HS-27A (cell line): ENCODE measurements at places on chromosomes 6 and 20.

GRCh38 chr6:108944707-108945680, 96.8 kb downstream of the ARMC2 start:
- DNase-seq: no peak

- no peak for DNase-seq
Measured at GRCh38 chr6:139888681-139889122, 514.3 kb upstream of the CITED2 start.

DNA sequence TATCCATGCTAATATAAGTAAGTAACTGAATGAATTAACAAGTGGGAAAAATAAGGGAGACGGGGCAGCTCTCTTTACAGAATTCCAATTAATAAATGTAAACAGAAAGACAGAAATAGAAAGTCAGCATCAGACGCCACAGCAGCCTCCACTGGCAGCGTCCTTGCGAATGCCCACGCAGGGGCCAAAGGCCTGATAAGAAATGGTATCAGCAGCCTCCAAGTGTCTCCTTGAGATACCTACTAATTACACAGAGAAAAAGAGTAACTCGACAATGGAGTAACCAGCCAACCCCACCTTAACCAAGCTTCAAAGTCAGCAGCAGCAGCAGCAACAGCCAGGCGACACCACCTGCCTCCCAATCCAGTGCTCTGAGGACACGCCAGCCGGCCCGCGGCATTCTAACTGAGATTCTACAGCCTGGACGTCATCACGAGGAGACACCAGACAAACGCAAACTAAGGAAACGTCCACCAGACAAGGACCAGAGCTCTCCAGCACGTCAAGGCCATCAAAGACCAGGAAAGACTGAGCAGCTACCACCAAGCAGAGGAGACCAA, 78.8 kb downstream of the TAF4 start:
- DNase-seq: no peak

DNA sequence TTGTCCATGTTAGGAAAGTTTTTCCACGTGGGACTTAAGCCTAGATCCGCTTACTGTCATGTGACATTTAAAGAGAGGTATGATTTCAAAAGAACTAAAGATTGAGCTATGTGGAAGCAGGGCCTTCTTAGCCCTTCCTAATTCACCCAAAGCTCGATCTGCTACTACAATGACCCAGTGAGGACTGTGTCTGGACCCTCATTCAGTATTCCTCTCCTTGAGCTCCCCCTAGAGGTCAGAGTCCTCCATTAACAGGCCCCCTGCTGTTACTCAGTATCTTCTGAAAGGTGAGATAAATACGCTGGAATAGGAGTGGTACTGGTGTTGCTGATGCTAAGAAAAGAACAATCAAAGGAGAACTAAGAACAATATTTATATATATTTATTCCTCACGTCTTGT, 414.0 kb downstream of the GJA1 start:
- peak; percentile 79 for DNase-seq

- DNase-seq: no peak
Measured at GRCh38 chr6:170456886-170457698, 96.0 kb downstream of the PSMB1 start.

DNA sequence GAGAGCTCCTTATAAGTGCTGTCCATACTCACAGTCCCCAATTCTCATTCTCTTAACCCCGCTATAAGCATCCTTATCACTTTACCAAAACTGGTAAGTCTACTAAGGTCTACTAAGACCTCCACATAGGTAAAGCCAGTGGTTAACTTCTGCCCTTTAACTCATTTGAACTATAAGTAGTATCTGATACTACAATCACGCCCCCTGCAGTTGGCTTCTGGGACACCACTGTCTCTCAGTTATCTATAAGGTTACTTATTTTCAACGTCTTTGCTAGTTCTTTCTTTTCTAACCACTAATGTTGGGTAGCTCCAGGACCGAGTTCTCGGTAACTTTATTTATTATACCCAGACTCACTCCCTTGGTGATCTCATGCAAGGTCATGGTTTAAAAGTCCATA, 142.6 kb downstream of the ARHGAP18 start:
- DNase-seq: no peak

GRCh38 chr6:80438772-80439171, 332.3 kb downstream of the BCKDHB start:
- DNase-seq: peak; percentile 69

DNA sequence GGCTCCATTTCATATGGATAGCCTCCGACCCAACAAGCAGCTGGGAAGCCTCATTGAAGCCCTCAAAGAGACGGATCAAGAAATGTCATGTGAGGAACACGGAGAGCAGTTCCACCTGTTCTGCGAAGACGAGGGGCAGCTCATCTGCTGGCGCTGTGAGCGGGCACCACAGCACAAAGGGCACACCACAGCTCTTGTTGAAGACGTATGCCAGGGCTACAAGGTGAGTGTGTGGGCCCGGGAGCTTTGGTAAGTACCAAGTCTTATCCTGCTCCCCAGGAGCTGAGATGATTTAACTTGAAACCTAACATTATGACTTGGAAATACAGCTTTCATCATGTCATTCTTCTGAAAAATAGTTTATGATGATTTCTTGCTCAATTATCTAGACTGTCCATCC, 4.1 kb downstream of the TRIM38 start:
- DNase-seq: no peak

- DNase-seq: no peak
Measured at GRCh38 chr6:36109092-36109491, 21.2 kb upstream of the MAPK13 start.
